ENCODE measurements at places on chromosomes 2 and 18.

DNA sequence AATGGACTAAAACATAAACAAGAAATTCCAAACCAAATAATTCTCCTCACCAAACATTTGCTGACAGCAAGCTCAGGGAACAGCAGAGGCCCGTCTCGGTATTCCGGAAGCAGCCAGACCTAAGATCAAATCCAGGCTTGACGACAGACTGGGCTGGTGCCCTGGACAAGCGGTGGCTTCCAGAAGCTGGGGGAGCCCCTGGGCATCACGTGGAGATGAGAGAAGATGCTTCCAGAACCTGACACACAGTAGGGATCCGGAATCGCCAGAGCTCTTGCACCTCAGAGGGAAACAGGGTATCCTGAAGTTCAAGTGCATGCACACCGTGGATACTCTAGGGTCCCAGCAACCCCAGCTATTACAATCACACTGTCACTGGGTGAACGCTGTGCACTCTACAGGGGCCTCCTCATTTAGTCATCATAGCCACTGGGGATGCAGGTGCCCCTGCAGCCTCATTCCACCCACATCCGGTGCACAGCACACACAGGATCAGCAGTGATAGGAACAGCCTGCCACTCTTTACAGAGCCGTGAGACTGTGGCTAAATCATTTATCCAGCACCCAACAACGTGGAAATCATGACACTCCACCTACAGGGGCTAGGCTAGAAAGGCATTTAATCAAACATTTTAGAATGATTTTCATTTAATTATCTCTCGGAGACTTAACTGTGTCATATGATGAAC is 102.6 kb downstream of the HDAC4 start:
- DNase-seq = peak; percentile 43

GRCh38 chr2:37653805-37654378 is 17.6 kb downstream of the CDC42EP3 start:
- no peak for DNase-seq

DNA sequence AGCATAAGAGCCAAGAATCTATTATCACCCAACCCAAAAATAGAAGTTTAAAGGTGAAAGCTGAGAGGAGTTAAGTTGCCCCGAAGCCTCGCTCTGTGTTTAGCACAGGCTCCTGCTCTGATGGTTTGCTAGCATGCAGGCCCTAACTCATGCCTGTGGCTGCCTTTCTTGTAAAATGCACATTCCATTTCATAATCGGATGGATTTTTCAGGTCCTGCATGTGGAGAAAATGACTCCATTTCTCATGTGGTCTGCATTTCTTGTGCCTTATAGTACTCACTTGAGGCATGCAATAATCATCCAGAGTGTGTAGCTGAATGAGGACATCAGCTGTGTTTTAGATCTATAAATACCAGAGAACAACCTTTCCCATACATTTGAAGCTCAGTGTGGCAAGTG is 381.8 kb downstream of the CPS1 start:
- DNase-seq = no peak

GRCh38 chr2:10196110-10196892 is 73.8 kb downstream of the RRM2 start:
- DNase-seq = no peak

DNA sequence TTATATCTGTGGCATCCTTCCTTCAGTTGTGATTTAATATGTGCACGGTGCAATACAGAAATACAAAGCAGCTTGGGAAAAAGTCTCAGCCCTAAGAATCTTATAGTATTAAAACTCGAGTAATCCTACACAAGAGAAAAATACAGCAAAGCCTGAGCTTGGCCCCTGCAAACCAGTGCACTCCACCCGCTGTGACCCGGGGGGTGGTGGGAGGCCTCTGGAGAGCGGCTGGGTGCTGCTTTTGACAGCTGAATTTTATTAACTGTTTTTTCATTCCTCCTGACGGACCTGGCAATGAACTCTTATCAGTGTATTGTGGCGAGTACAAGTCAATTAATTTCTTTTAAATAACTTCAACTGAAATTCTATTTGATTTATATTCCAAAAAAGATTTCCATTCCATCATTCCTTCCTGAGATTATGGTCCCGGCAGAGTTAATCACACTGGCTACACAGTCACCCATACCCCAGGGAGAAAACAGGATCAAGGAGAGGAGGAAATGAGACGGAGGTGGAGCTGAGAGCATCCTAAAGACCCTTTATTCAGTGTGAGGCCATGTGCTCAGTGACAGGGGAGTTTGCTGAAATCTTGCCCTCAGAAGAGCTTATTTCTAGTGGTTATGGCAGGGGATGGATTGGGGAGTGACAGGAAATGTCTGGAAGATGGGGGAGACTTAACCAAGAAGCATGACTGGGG is 124.8 kb downstream of the KLHL29 start:
- DNase-seq = no peak

DNA sequence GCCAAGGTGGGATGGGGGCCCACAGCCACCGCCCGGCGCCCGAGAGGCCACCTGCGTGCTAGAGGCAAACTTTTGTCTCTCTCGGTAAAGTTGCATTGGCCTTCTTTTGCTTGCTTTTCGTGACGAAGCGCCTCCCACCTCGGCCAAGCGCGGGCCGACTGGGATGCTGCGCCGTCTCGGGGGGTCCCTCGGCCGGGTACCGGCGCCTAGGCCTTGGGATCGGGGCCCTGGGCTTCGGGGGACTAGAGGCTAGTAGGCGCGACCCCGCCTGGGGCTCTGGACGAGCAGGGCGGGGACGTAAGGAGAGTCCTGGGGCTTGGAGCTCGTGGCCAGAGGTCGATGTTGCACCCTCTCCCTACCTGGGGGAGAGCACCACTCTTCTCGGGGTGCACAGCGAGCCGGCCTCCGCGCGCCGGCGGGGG is 545 bp downstream of the GLI2 start:
- DNase-seq = no peak

DNA sequence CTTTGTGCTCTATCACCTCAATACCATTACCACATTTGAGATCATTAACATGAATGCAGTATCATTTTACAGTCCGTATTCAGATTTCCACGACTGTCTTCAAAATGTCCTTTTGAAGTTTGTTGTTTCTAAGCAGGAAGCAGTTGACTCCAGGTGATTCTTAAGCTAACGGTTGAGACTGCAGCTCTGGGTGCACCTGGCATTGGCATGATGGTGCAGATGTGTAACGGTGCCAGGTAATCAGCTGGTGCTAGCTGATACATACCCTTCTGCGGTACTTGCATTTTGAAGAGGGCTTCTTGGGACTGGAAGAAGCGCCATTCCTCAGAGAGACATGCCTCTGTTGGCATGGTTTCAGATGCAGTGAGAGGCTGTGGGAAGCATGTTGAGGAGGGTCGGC is 19.5 kb downstream of the SIGLEC15 start:
- no peak for DNase-seq

DNA sequence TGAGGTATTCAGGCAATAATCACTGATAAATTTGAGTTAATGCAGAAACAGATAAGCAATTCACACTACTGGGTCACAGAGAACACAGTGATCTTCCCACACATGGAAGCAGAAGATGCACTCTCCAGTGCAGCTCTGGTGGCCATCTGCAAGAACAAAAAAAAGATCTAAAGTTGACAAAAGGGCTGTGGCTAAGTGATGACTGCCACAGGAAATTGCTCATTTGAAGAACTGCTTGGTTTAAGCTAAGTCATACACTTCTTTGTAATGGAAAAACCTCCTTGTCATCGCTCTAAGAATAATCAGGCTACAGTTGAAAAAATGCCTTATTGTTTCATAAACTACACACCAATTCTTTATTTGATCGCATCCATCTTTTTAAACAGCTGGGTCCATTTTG is 115.1 kb downstream of the DTNB start:
- no peak for DNase-seq

- no peak for DNase-seq
Measured at GRCh38 chr18:75053028-75053629, 155.8 kb downstream of the PTGR3 start.

DNA sequence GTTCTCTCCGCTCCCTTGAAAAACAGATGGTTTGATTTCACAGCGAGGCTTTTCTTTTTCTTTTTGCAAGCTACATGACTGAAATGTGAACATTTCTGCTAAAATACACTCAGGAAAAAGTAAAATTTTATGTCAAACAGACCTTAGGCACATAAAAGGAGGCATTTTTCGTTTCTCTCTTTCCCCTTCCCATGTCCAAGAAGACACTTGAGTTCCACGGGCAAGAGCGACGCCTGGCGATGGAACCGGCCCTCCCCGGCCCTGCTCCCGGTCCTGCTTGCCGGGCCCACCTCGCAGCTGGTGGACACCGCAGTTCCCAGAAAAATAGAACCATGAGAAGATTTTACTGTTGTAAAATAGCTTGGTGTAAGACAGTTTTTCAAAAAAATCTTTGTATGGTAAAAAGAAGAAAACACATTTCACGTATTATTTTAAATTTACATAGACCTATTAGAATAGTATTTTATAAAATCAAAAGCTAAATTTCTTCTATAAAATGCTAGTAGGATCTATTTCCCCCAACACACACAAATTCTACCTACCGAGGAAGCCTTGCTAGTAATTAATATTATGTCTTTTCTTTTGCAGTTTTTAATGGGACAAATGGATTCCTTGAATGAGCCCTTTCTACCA is 2.3 kb upstream of the ALKAL2 start:
- peak; percentile 17 for DNase-seq

DNA sequence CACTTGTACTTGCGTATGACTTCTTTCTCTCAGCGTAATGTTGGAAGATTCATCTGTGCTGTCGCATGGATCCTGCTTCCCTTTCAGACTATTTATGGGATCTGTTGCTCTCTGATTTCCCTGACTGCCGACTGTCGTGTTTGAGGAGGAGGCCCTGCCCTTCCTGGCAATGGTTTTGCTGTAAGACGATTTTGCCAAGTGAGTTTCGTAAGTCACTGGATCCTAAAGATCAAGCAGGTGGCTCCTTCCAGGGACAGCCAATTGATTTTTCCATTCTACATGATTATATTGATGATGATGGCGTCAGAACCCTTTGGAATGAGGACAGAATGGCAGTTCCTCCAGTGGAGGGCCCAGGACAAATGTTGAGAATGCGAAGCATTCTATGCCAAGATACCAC is 8.7 kb upstream of the B3GNT2 start:
- no peak for DNase-seq

- DNase-seq = no peak
Measured at GRCh38 chr2:241645056-241645914, 7.8 kb downstream of the ATG4B start.

- DNase-seq = no peak
Measured at GRCh38 chr2:16707014-16707623, 41.5 kb upstream of the CYRIA start.

- DNase-seq = no peak
Measured at GRCh38 chr2:8357738-8358518, 323.9 kb upstream of the ID2 start.

DNA sequence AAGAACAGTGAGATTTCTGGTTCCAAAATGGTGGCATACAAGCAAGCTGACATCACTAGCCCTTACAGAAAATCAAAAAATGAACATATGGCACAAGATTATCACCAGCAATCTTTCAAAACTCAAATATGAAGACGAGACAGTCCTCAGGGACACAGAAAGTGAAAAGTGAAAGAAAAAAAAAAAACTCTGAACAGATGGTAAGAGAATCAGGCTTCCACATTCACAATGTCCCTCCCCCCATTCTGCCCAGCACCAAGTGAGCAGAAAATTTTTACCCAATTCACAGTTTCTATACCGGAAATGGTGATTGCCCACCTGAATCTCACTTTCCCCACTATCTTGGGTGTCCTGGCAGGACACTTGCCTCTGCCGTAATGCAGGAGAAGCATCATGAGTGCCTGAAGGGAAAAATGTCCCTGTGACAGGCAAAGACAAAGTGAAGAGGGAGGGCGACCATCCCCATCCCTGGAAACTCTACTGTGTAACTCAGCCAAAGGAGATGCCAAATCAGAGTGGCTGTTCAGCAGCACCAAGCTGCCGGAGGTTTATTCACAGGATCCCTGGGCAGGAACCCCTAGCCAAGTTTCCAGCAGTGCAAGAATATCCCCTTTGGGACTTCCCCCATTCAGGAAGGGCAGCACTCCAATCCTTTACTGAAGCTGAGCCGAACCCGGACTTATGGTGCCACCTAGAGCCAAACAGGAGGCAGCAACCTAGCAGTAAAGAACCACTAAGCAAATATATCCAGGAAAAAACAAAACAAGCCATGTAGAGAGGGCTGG is 312.2 kb downstream of the LRATD1 start:
- no peak for DNase-seq

DNA sequence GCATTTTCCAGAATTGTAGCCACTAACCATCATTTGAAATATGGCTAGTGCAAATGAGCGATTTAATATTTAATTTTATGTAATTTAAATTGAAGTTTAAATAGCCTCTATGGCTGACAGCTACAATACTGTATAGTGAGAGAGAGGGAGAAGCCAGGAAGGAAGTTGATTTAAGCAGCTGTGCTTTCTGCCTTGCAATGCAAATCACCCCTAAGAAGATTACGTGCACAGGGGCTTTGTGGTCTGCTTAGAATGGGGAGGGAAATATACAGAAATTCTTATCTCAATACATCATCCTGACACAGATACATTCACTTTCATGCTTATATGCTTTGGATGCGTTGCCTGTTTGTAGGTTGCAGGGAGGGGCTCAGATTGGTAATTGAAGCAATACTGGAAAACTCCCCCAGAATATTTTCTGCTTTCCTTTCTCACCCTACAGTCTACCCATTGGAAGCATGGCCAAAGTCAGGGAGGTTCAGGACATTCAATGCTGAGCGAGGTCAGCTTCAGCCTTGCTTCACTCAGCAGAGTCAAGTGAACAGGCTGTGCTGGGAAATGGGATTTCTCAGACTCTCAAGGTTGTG is 674.0 kb downstream of the CNTNAP5 start:
- DNase-seq = no peak

DNA sequence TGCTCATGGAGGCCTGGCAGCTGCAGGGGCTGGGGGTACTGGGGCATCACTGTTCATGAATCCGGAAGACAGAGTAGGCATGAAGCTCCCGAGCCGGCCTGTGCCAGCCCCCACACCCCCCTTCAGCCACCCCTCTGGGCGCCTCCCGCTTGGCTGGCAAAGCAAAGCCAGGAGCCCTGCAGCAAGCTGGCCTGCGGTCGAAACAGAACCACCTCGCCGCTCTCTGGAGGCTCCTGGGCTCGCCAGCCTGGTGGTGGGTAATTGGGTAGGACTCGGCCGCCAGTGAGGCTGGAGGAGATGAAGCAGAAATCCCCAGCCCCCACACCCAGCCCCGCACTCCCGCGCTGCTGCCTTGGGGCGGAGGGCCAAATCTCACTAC is 70.9 kb upstream of the GPC1 start:
- DNase-seq = no peak

GRCh38 chr18:41618147-41618546 is 336.9 kb upstream of the PIK3C3 start:
- DNase-seq = no peak

- DNase-seq = no peak
Measured at GRCh38 chr18:495452-495851, 5.0 kb downstream of the COLEC12 start.

Data from activated CD8-positive, alpha-beta memory T cell treated with anti-CD3 and anti-CD28 coated beads for 1 hour (primary cell).